ENCODE measurements at places on chromosomes 16 and 17. TPM values are rescaled to one million over a fixed set of nuclear protein-coding genes. Genes with fewer than 3 reads are reported as not detected.

The FBXO39 gene
- total RNA-seq, result 0.24 TPM

The KRT33A gene
- total RNA-seq, result not detected

The TRAF4 gene
- total RNA-seq, result 78.4 TPM

DNA sequence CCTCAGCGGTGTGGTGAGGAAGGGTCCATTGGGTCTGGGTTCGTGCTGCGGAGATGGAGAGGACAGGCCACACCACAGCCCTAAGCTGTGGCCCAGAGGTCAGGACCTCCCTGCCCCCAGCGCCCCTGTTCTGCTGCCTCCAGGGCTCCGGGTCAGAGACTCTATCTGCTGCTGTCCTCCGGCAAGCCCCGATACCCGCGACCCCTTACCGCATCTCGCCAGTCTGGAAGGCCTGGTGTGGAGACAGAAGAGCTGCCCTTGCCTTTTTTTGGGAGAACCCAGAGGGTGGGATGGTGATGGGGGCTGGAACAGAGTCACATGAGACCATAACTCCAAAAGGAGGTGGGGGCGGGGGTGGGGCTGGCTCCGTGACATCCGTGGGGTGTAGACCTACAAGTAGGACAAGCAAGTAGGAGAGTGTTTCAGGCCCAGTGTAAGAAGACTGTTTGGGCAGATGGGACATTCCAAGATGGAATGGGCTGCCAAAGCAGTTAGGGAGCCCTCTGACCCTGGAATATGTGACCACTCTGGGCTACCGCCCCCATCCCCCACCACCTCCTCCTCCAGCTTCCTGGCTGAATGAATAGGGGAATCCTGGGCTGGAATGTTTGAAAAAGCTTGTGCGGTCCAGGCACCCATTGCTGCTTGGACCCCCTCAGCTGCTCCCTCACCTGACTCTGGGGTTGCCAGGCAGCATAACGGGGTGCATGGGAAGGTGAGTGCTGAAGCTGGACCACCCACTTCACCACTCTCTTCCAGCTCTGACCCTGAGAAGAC, 1.4 kb downstream of the XYLT2 start:
- ATAC-seq, result no peak

DNA sequence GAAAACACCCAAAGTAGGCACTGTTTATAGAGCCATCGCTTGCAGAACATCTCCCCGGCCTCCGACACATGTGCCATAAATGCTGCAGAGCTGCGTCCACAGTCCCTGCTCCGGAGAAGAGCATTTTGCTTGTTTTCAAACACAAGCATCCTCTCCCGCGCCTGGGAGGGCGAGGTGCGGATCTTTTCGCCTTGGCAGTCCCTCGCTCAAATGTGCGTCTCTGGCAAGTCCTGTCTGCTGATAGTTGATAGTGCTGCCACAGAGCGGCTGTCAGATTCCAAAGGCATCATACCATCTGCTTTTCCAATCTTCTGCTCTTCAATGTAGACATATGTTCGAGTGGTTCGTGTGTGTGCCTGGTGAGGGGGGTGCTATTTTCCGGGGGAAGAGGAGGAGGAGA, 603.7 kb downstream of the MAF start:
- no peak for ATAC-seq

- no peak for ATAC-seq
Measured at GRCh38 chr16:49889725-49890397, 33.9 kb upstream of the ZNF423 start.

Data from activated T-helper 17 cell treated with anti-CD3 and anti-CD28 coated beads, Interleukin-2, amount 50 U/mL, for 72 hours (primary cell).